ENCODE measurements at places on chromosomes 2 and 18. TPM values are rescaled to one million over a fixed set of nuclear protein-coding genes. Genes with fewer than 3 reads are reported as not detected.

The RAX gene
- total RNA-seq: not detected

The HOXD8 gene
- total RNA-seq: 5.6 TPM

The POTEI gene
- total RNA-seq: not detected

The SERPINB13 gene
- not detected for total RNA-seq

The HTR2B gene
- not detected for total RNA-seq

The CRYGC gene
- total RNA-seq: not detected

The UPP2 gene
- not detected for total RNA-seq

The ASB18 gene
- not detected for total RNA-seq

The RGPD6 gene
- total RNA-seq: 9.8 TPM

The NETO1 gene
- total RNA-seq: not detected

The ALPP gene
- 5.2 TPM for total RNA-seq

The POU3F3 gene
- not detected for total RNA-seq

The SCYGR7 gene
- not detected for total RNA-seq

The TUBB8B gene
- not detected for total RNA-seq

The MOCOS gene
- 2.7 TPM for total RNA-seq

The CDC42EP3 gene
- 75.5 TPM for total RNA-seq
